Naive B cell (primary cell): ENCODE measurements at places on chromosomes 2 and 18. TPM values are rescaled to one million over a fixed set of nuclear protein-coding genes. Genes with fewer than 3 reads are reported as not detected.

GRCh38 chr18:26981360-26982082 is 116.0 kb upstream of the AQP4 start:
- DNase-seq, result no peak
- peaks cover 3% of the 10 kb centered on the region for H3K4me1 ChIP-seq
- no peak overlapping the region for H3K27ac ChIP-seq
- H3K27me3 ChIP-seq, result peaks cover 9% of the 10 kb centered on the region
- H3K36me3 ChIP-seq, result no peaks in the 10 kb centered on the region

DNA sequence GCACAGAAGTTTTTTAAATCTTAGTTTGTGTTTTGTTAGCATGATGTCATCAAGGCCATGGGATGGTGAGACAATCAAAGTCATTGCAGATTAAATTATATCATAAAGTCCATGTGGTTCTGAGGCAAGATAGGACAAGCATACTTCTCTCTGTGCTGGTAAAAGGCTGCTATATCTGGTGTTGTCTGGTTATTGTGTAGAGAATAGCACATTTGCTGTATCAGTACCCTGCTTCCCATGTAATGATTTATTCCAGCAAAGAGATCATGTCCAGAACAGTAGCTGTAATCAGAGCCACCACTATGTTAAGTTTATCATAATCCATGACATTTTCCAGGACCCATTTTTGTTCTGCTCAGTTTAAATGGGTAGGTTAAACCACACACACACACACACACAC is 123.0 kb downstream of the TTC27 start:
- no peaks in the 10 kb centered on the region for H3K27me3 ChIP-seq
- H3K27ac ChIP-seq, result no peak overlapping the region
- H3K36me3 ChIP-seq, result peaks cover 24% of the 10 kb centered on the region
- DNase-seq, result no peak
- H3K4me3 ChIP-seq, result no peak overlapping the region

- no peak for DNase-seq
- H3K27me3 ChIP-seq, result no peaks in the 10 kb centered on the region
- H3K36me3 ChIP-seq, result no peaks in the 10 kb centered on the region
Observed at GRCh38 chr2:128282976-128283810, 35.5 kb downstream of the HS6ST1 start.

GRCh38 chr2:120791243-120791961 is 55.7 kb downstream of the GLI2 start:
- no peaks in the 10 kb centered on the region for H3K36me3 ChIP-seq
- H3K27me3 ChIP-seq, result no peaks in the 10 kb centered on the region
- no peak overlapping the region for H3K27ac ChIP-seq
- DNase-seq, result no peak
- no peak overlapping the region for H3K4me3 ChIP-seq

- H3K36me3 ChIP-seq, result no peaks in the 10 kb centered on the region
- H3K4me3 ChIP-seq, result no peak overlapping the region
- H3K27ac ChIP-seq, result no peak overlapping the region
- no peak for DNase-seq
Observed at GRCh38 chr2:49702740-49703139, 548.4 kb upstream of the FSHR start.

The GCG gene
- polyA plus RNA-seq, result not detected

DNA sequence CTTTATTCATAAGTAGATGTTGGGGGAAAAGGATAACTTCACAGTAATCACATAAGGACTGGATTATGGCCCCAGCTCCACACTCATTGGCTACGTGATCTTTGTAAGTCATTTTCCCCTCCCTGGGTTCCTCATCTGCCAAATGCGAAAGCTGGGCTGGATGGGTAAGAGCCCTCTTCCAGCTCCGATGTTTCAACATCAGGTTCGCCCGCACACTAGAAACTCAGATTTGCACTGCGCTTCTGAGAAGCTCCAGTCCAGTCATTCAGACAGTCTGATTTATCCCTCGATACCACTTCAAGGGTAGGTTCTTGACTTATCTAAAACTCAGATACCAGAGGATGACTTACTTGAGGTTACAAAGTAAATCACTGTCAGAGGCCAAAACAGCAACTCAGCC is 31.0 kb upstream of the RMDN2 start:
- H3K27ac ChIP-seq, result no peak overlapping the region
- no peak for DNase-seq
- H3K36me3 ChIP-seq, result no peaks in the 10 kb centered on the region
- H3K27me3 ChIP-seq, result no peaks in the 10 kb centered on the region

- no peak overlapping the region for H3K4me3 ChIP-seq
- no peaks in the 10 kb centered on the region for H3K4me1 ChIP-seq
- DNase-seq, result no peak
- H3K27me3 ChIP-seq, result no peaks in the 10 kb centered on the region
- no peaks in the 10 kb centered on the region for H3K36me3 ChIP-seq
Observed at GRCh38 chr2:121184248-121184862, 100.6 kb downstream of the TFCP2L1 start.

- no peaks in the 10 kb centered on the region for H3K36me3 ChIP-seq
- peaks cover 16% of the 10 kb centered on the region for H3K27me3 ChIP-seq
- peak overlapping the region; percentile 28 for H3K27ac ChIP-seq
Observed at GRCh38 chr2:239927424-239927981, 97.6 kb downstream of the NDUFA10 start.
